A549 (cell line): ENCODE measurements at places on chromosomes 7 and 10.

- no peak for DNase-seq
Measured at GRCh38 chr7:109092268-109092667, 522.6 kb downstream of the DNAJB9 start.

GRCh38 chr7:111098011-111098925 lies 7.3 kb downstream of the LRRN3 start:
- DNase-seq, result no peak

DNA sequence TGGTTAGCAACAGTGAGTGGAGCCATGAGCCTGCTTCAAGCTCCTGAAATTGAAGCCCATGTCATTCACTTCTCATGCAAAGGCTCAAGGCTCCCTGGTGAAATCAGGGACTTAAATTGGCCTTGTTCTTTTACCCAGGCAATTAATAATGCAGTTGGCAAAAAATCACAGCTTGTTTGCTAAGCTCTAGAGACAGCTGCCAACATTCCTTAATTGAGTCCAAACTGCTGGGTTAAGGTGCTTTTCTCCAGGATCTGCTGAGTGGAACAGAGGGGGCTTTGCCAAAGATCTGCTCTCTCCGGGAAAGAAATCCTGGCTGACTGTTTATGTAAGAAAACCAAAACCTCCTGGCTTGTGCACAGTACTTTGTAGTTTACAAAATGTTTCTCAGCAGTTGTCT lies 257.6 kb upstream of the GHITM start:
- DNase-seq, result no peak

DNA sequence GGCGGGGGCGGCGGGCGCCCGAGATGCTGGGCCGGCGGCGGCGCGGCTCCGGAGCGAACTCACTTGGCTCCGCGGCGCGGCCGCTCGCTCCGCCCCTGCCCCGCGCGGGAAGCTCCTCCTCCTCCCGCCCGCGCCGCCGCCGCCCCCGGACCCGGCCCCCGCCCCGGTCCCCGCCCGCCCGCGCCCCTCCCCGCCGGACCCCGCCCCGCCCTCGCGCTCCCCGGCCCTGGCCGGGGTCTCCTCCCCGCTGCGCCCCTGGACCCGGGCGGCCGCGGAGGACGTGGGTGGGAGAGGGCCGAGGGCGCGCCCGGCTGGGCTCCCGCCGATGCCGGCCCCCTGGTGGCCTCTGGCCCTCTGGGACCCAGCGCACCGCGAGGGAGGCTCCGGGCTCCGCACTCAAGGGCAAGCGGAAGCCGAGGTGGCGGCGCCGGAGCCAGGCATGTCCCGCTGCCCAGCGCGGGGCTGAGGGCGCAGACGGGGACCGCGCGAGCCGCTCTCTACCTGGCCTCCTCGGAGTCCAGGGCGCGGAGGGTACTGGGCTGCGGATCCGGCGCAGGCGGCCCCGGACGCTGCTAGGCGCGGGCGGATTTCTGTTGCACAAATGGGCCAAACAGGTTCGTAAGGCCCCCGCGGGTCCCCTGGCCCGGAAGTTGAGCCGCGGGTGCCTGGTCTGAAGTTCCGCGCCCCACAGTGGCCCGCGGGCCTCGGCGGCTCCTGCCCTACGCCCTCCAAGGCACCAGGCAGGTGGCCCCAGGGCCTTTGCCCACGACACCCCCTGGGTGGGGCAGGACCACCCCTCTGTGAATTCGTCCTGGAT lies at the start of gene TCERG1L:
Gene TCERG1L (minus strand): TSS at position 61 of the 817 bp plus-strand sequence. CDS start 86 bp downstream, outside the sequence.
- no peak for DNase-seq

GRCh38 chr7:54860003-54860775 lies 101.2 kb upstream of the SEC61G start:
- no peak for DNase-seq
